ENCODE measurements at places on chromosomes 7 and 10.

DNA sequence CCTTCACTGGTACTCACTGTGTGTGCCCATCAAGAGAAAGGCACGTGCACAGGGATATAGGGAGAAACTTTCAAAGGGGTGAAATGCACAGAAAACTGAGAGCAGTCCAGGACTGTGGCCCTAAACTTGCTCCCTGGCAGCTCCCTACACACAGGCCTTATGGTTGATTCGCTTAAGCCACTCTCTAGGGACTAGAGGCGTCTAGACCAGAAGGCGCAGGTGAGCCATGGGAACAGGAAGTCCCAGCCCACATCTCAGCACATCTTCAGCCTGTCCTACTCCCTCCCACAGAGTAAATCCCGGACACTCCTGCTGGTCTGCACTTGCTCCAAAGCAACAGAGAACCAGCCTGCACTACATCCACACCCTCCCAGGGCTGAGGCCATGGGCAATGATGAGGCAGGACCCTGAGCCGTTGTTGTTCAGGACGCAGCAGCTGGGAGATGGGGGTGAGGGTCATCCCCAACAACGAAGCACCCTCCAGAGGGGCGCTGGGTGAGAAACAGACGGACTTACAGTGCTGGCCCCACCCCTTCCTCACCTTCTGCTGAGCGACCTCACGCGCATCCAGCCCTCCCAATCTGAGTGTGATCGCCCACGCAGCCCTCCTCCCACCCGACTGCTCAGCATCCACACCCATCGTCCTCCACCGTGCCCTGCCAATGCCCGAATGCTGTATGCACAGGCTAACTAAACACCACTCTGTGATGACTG lies 109.3 kb downstream of the TNS3 start:
- no peak for DNase-seq

DNA sequence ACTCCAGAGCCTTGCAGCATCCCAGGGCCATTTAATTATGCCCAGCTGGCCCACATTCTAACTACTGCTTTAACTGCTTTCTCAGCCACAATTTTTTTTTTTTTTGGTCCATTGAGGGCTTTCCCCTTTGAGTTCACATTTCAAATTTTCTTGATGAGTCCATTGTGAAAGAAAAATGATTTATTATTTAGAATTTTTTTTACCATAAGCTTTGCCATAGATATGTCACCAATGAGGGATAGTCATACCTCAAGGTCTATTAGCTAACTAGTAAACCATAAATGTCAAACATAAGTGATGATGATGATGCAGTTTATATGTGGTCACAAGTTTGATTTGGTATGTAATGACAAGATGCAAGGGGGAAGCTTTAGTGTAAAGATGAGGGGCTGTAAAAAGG lies 282.9 kb downstream of the BICC1 start:
- DNase-seq = no peak

- DNase-seq = no peak
Observed at GRCh38 chr7:22841954-22842353, 19.3 kb upstream of the TOMM7 start.

DNA sequence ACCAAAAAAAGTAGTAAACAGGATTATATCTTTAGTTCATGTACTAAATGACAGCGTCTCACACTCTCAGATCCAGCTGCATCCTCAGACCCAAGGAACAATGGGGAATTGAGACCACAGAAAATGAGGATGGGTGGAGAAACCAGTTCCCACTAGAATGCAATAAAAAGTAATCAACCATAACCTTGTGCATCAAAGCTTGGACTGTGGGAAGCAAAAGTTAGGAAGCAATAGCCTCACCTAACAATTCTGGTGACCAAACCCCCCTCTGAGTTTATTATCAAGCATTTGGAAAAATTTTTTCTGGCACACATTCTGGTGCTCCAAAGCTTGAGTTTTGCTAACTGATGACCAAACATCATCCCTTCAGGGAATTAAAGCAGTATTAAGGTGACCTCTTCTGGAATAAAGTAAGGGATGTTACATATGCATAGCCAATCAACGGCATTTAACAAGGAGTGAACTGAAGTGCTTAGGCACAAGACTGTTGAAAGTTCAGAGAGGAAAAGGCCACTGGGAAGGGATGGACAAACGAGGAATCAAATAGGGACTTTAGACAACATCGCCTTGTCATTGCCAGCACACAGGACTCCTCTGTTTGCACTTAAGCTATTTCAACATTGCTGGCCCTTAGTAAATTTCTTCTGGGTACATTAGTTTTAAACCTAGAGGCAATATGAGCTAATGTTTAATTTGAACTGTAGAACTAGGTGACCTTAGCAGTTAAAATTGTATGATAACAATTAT lies 1.2 kb upstream of the MAT1A start:
- no peak for DNase-seq

GRCh38 chr10:72315054-72315453 lies 39.7 kb downstream of the DNAJB12 start:
- DNase-seq = no peak

GRCh38 chr7:67758551-67758950 lies 761.9 kb downstream of the TYW1 start:
- DNase-seq = no peak

GRCh38 chr10:122992031-122992585 lies 11.9 kb downstream of the PSTK start:
- no peak for DNase-seq

DNA sequence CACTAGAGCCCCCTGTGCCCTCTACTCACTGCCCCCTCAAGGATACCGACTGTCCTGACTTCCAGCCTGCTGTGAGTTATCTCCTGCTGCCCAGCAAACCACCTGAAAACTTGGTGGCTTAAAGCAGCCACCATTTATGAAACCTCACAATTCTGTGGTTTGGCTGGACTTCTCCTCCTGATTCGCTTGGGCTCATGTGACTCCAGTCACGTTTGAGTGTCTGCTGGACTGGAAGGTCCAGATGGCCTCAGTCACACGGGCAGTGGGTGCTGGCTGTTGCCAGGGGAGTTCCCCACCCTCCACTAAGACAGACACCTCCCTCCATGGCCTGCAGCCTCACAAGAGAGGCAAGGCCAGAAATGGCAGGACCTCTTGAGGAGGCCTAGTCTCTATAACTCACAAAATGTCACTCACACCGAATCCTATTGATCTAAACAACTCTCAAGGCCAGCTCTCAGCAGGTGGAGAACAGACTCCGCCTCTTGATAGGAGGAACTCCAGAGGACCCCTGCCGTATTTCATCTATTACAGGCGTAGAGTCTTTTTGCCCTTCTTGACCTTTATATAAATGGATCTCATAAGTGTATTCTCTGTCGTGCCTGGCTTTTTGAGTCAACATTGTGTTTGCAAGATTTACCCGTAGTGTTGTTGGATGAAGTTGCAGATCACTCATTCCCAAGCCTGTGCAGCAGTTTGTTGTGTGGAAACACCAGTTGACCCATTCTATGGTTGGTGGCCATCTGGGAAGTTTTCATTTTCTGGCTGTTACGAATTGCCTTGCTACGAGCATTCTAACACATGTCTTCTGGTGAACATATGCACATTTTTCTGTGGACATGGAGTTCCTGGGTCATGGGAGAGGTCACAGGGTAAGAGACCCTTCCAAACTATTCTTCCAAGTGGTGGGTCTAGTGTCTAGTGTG lies 48.3 kb downstream of the ZMIZ1 start:
- DNase-seq = no peak

- no peak for DNase-seq
Observed at GRCh38 chr10:80451132-80451531, 3.0 kb upstream of the TSPAN14 start.

GRCh38 chr7:36659638-36660341 lies 64.5 kb downstream of the AOAH start:
- no peak for DNase-seq

GRCh38 chr7:103989785-103990767 lies 618 bp upstream of the RELN start:
- DNase-seq = no peak

- DNase-seq = peak; percentile 78
Observed at GRCh38 chr7:74206589-74207120, 3.2 kb upstream of the LAT2 start.

DNA sequence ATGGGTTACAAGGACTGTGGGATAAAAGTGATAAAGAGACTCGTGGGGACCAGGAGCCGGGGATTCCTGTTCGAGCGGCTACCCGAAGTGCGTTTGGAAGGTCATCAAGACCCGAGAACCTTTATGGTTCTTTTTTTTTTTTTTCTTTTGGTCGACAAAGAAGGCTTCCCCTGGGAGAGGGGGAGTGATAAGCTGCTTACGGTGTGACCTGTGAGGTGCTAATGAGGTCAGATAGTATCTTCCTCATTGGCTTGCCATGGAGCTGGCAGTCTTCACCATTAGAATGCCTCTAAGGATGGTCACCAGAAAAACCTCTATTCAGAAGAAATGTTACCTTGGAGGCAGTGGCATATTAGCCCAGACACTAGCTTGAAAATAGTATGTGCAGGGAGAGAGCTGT lies 92.3 kb upstream of the STEAP4 start:
- DNase-seq = no peak

DNA sequence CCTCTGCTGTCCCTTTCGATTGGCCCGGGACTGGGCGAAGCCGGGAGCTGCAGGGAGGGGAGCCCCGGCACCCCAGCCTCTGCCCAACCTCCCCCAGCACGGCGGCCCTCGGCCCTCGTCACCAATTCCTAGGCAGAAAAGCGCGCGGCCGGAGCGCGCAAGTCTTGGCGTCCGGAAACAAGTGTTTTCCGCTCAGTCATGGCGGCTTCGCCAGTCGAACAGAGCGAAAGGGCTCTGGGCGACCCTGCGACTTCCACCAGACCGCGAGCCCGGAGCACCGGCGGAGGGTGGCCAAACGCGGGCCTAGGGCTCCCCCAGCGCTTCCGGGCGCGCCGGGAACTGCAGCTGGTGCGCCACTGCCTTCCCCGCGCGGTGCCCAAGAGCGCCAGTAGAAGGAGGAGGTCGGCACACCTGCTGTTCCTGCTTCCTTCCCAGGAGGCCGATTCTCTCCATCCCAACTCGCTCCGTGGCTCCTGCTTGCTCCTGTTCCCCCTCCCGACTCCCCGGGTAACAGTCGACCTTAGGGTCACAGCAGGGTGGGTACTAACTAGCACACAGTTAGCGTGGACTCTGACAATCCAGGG lies 729.9 kb downstream of the ZWINT start:
- DNase-seq = no peak

DNA sequence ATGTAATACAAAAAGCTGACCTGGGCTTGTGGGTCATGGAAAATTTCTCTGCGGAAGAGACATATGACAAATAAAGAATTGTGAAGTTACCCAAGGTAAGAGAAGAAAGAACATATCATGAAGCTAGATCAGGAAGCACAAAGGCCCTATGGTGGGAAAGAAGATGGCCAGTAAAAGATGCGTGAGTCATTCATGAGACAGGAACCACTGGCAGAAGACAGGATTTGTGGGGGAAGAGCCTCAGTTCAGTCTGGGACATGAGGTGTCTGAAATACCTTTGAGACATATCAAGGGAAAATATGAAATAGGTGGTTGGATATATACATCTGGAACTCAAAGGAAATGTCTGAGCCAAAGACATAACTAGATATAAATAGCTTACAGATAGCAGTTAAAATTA lies 27.7 kb upstream of the AMPH start:
- no peak for DNase-seq

- peak; percentile 38 for DNase-seq
Observed at GRCh38 chr7:1920266-1920681, 250.2 kb downstream of the ELFN1 start.

DNA sequence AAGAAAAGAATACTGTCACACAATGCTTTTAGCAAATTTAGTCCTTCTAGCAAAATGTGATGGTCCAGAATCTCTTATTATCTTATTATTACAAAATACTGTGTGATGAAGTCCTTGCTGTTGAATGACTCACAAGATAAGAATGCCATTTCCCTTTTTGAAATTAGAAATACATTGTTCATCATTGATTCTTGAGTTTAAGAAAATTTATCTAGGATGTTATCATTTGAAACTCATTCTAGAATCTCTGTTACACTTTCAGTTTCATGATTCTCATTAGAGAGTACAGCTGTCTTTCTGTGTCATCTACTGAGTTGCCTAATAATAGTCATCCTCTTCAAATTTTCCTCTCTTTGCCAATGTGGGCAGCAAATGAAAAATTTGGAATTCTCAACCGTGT lies 9.6 kb downstream of the ZKSCAN5 start:
- no peak for DNase-seq

GRCh38 chr10:12846718-12847117 lies 154.8 kb downstream of the CCDC3 start:
- DNase-seq = no peak

GRCh38 chr7:72286519-72286918 lies 125.6 kb downstream of the CALN1 start:
- no peak for DNase-seq

DNA sequence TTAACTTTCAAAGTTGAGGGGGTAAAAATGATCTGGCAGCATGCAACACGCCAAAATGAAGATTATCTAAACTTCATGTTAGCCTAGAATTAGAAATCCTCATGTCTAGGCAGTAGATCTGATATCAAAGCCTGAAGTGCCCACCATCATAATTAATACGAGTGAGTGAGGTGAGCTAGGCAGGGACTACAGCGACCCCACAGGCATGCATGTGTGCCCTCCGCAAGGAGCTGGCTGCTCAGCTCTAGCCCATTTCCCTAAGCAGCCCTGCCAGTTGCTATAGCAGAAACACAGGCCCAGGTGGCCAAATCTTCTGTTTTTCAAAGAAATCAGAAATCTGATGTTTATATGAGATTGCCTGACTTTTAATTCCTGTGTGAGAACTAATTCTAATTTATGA lies 93.1 kb upstream of the IFRD1 start:
- no peak for DNase-seq

DNA sequence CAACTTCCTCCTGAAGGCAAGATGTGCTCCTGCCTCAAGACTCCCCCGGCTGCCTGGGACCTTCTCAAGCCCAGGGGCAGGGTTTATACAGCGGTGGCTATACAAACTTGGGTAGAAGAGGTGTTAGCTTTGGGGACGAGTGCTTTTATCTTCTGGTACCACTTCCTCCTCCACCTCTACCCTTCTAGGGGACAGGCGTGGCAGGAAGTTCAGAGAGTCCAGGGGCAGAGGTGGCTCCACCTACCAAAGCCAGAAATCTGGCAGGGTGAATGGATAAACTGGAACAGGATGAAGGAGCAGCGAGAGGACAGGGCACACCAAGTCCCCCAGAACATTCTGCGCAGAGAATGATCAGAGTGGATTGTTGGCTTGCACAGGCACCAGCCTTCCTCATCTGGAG lies 24.0 kb upstream of the TM9SF3 start:
- peak; percentile 9 for DNase-seq

GRCh38 chr7:122983261-122983660 lies 12.2 kb downstream of the TAS2R16 start:
- DNase-seq = no peak

DNA sequence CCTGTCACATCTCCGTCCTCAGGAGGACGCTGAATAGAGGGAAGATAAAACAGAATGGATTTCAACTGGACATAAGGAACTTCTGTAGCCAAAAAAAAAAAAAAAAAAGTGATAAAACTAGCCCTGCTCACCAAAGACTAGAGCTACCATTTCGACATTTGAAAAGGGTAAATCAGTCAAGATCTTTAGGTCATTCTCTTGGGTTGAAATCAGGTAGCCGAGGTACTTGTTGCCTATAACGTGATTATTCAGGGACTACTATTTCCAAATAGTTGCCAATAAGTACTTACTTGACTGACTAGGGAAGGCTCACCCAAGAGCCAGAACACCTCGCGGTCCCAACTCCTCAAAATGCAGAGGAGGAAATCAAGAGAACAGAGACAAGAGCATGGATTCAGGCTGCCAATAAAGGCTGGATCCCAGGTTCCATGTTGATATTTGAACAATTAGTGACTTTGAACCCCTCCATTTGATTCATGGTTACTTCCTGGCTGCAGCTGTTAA lies 2.0 kb downstream of the RHEB start:
- no peak for DNase-seq

- no peak for DNase-seq
Observed at GRCh38 chr10:43117777-43118583, 20.3 kb upstream of the CSGALNACT2 start.
